ENCODE measurements at places on chromosomes 2 and 18.

GRCh38 chr2:222193328-222193983 is 105.3 kb downstream of the PAX3 start:
- DNase-seq = peak; percentile 3

DNA sequence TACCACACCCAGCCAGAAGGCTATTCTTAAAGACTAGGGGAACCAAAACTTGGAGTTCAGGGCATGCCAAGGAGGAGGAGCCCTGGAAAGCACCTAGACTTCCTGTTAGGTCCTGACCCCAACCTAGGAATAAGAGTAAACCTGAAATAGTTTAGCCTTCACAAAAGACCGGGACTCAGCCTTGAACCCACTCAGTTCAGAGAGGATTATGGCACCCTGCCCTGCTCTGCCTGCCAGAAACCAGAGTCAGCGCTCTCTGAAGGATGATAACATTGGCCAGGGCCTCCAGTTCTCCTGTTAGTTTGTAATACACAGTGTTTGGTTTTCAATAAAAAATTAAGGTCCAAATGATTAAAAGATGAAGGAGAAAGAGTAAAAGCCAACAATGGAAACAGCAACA is 96.4 kb downstream of the LDLRAD4 start:
- no peak for DNase-seq

GRCh38 chr18:35477497-35477896 is 20.3 kb downstream of the INO80C start:
- DNase-seq = no peak

- DNase-seq = peak; percentile 70
Measured at GRCh38 chr2:156908825-156909224, 348.7 kb upstream of the GALNT5 start.

GRCh38 chr2:170869036-170869435 is 52.3 kb downstream of the GAD1 start:
- DNase-seq = no peak

- peak; percentile 40 for DNase-seq
Measured at GRCh38 chr2:209425471-209426071, 1.7 kb downstream of the MAP2 start.

- no peak for DNase-seq
Measured at GRCh38 chr2:106358081-106358480, 110.1 kb downstream of the RGPD3 start.

DNA sequence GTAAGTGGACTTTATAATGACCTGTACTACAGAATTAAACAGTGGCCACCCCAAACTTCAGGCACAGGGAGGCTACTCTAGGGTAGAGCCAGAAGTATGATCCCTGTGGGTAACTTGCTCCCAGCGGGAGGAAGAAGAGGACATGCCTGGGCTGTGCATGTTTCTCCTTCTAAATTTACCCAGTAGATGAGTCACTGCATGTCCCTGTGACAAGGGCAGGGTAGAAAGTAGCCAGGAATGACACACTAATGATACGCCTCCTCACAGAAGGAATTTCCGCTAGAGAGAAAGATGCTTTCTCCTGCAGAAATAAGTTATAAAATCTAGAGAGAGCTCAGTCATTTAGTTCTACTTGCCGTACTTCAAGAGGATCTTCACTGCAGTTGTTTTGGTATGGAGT is 7.5 kb downstream of the ACYP2 start:
- DNase-seq = peak; percentile 76

DNA sequence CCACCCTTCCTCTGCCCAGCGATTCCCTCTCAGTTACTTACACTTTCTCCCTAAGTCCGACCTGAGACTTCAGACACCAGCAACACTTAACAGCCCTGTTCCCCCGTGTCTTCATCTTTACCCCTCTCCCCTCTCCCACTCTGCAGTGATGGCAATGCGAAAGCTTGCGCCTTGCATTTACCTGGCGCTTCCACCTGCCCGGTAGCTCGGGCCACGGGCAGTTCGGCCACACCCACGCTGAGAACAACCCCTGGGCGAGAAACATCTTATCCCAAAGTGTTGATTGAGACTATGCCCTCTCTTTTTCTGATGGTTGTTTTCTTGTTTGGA is 558 bp downstream of the DNAJC10 start:
- DNase-seq = peak; percentile 15

- DNase-seq = no peak
Measured at GRCh38 chr2:71244302-71244660, 17.4 kb upstream of the PAIP2B start.

GRCh38 chr2:181828122-181828705 is 63.3 kb upstream of the ITPRID2 start:
- no peak for DNase-seq

DNA sequence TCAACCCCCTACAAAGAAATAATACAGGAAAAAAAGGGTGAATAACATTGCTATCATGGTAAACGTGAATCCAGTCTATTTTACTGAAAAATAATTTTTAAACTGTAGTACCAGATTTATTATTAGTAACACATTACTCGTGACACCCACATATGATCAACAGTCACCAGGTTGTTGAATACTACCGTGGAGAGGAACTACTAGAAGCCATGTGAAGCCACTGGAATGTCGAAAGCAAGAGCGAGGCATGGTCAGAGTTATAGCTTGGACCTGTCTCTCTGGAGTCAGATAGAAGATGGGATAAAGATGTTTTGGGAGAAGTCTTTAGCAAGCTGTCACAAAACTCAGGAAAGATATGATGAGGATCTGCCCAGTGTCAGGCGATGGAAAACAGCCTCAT is 63.2 kb upstream of the EPB41L3 start:
- DNase-seq = no peak

- DNase-seq = no peak
Measured at GRCh38 chr2:31008561-31009114, 129.6 kb downstream of the GALNT14 start.

DNA sequence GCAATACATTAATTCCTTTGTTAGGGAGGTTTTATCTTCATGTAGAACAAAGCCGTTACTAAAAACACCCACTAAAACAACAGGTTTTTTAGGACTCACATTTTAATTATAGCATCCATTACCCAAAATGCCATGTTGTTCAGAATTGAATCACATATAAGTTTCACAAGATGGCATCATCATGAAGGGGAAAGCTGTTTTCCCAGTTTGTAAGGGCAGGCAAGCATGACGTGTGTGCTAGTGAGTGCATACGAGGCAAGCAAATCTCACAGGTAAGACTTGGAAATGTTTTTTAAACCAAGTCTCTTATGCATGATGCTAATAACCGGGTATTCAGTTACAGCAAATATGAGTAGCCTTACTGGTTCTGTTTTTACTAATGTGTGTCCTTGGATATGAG is 111.8 kb upstream of the NFATC1 start:
- DNase-seq = no peak
